ENCODE measurements at places on chromosomes 7 and 10.

DNA sequence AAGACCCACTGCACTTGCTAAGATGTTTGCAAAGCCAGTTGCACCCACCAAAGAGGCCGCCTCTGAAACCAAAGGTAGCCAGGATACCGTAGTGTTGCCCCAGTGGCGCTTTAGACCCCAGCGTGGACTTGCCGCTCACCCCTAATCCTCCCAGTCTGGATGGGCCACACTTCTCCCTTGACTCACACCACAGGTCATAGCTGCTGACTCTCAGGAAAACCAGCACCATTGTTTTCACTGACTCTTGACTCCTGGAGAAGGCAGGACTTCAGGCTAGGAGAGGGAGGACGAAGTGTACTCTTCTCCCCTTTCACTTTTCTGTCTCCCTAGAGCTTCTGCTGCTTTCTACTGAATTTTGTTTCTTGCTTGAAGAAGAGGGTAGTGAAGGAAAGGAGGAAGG lies 22.3 kb downstream of the RAB19 start:
- no peak for DNase-seq

DNA sequence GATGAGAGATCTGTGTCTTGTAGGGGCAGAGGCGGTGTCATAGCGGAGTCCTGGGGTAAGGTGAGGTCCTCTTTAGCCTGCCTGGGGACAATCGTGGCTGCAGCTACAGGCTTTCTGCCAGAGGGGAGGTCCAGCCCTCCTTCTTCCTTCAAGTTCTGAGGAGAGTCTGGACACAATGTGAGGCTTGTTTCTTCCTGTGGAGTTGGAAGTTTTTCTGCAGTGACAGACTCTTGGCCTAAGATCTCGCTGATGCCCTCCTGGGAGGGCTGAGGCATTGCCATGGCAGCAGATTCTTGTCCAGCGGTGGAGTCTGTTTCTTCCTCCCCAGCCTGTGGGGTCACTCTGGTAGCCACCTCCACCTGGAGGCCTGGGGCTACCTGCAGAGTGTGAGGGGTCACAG lies 4.4 kb downstream of the NACAD start:
- DNase-seq, result no peak

- DNase-seq, result no peak
Measured at GRCh38 chr10:76268530-76268929, 837.1 kb downstream of the LRMDA start.

DNA sequence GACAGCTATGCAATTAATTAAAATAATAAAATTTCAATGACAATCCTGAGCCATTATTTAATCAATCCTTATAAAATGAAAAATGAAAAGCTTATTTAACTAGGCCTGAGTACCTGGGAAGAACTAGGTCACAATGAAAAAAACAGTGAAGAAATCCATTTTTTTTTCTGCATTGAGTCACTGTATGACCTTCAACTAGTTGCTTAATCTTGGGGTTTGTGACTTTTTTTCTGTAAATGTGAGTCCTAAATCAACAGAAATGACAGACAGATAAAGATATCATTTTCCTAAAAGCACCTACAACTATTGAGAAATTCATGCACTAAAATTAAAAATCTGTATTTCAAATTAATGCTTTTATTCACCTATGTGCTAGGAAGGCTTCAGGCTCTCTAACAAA lies 96.8 kb downstream of the TMEM26 start:
- DNase-seq, result peak; percentile 14

DNA sequence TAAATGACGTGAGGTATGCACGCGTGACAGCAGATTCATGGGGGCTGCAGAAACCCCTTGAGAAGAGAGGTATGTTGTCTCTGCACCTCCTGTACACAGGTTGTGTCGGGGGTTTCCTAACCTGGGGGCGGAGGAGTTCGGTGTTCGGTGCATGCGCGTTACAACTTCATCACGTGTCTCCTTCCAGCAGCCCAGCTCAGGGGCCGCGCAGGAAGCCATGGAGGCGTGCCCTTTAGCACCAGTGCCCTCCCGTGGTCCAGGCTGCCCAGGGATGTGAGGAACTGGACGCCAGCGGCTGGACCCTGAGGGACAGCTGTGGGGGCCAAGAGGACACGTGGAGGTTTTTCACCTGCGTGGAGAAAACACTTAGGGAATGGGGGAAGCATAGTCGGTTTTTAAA lies 186.4 kb downstream of the EBF3 start:
- no peak for DNase-seq

DNA sequence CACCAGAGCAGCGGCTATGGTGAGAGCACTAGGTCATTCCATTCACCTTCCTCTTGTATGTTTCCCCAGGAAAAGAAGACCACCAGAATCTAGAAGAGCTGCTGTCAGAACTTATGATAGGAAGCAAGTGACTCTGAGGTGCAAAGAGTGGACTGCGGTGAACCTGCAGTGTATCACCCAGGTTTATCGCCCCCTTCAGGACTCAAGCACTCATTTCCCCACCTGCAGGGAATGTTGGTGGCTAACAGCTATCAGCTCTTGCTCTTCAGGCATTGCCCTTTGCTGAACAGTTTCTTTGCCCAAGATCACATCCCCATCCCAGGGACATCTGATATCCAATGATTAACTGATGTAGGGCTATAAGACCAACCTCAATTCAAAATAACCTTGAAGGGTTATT lies 66.3 kb upstream of the IL6 start:
- no peak for DNase-seq

GRCh38 chr7:155724327-155725005 lies 80.0 kb downstream of the RBM33 start:
- DNase-seq, result no peak

DNA sequence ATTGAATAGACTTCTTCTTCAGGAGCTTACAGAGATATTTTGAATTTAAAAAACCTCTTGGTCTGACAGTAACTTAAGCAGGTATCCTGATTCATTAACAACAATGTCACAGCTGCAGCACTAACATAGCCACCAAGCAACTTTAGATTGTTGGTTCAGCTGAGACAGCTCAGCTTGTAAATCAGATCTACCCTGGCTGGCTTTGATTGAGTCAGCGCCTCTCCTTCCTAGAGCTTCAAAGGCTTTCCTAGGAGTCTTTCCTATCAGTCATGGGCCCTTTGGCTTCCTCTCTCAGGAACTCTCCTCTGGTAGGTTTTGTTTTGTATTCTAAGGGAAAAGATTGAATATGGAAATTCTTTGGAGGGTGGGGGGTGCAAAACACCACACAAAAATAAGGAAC lies 70.7 kb upstream of the STEAP4 start:
- DNase-seq, result no peak

- DNase-seq, result no peak
Measured at GRCh38 chr10:110613996-110614495, 30.1 kb upstream of the RBM20 start.

DNA sequence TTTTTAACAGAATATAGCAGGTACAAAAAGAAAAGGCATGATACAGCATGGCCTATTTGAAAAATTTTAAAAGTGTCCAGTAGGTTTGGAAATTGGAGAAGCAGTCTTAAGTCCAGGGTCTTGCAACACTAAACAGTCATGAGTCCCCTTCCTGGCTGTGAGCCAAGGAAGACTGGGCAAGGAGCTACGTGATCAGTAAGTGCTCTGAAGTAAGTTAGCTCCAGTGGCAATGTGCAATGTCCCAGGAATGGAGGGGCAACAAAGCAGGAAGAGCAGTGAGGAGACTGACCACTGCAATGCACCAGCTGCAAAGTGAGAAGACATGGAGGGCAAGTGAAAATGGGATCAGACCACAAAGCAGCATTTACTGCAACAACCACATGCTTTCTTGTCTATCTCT lies 72.9 kb upstream of the GRID1 start:
- DNase-seq, result peak; percentile 91

GRCh38 chr10:100245484-100246220 lies 16.3 kb upstream of the CHUK start:
- DNase-seq, result no peak

- no peak for DNase-seq
Measured at GRCh38 chr7:157401567-157402387, 65.0 kb downstream of the DNAJB6 start.

- no peak for DNase-seq
Measured at GRCh38 chr10:12443026-12443425, 93.7 kb downstream of the CAMK1D start.

- DNase-seq, result no peak
Measured at GRCh38 chr7:98399890-98400541, 874 bp downstream of the BAIAP2L1 start.

DNA sequence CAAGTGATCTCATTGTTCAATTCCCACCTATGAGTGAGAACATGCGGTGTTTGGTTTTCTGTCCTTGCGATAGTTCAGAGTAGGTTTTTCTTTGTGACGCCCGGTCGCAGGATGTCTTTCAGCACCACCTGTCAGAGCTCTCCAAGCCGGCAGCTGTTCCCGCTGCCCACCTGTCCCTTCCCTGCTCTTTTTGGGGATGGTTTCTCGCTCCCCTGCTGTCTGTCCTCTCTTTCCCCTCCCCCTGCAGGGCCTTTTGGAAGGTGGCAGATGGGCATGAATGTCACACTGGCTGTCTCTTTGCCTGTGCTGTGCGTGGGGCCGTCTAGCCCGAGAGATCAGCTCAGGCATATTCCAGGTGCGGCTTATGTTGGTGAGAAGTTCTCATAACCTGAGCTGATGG lies 137.0 kb downstream of the GRK5 start:
- DNase-seq, result no peak

GRCh38 chr7:12085516-12085915 lies 125.6 kb upstream of the TMEM106B start:
- no peak for DNase-seq

DNA sequence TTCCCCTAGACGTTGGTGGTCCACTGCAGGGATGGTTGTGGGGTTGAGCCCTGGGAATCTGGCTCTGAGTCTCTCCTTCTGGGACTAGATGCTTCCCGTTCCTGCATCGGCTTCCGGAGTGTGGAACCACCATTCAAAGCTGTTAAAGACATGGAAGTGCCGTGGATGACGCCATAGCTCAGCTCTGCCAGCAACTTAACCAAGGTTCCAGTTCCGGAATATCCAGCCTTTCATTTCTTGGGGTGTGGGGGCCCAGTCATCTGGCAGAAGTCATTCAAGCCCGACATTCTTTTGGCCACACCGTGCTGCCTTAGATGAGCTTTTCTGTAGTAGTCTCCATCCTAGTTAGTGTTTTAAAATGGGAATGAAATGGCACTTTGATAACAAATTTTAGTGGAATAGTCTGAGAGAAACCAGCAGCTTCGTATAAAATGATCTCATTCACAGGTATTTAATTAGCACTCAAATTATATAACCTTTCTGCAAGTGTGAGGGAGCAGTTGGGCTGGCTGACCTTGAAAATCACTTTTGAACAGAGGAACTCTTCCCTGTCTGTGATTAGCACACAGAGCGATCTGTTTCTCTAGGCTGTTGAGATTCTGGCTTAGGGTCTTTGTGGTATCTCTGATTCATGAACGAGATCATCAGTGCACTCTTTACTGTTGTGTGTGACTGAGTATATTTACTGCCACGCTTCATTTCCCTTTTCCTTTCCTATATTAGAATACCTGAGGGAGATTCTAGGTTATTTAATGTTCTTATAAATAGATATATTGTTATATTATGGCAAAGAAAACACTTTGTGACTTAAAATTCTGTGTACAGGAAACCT lies 19.9 kb downstream of the LMTK2 start:
- DNase-seq, result no peak

GRCh38 chr10:116741391-116742351 lies 695 bp downstream of the HSPA12A start:
- DNase-seq, result no peak

GRCh38 chr7:105619590-105619989 lies 38.3 kb upstream of the EFCAB10 start:
- no peak for DNase-seq

DNA sequence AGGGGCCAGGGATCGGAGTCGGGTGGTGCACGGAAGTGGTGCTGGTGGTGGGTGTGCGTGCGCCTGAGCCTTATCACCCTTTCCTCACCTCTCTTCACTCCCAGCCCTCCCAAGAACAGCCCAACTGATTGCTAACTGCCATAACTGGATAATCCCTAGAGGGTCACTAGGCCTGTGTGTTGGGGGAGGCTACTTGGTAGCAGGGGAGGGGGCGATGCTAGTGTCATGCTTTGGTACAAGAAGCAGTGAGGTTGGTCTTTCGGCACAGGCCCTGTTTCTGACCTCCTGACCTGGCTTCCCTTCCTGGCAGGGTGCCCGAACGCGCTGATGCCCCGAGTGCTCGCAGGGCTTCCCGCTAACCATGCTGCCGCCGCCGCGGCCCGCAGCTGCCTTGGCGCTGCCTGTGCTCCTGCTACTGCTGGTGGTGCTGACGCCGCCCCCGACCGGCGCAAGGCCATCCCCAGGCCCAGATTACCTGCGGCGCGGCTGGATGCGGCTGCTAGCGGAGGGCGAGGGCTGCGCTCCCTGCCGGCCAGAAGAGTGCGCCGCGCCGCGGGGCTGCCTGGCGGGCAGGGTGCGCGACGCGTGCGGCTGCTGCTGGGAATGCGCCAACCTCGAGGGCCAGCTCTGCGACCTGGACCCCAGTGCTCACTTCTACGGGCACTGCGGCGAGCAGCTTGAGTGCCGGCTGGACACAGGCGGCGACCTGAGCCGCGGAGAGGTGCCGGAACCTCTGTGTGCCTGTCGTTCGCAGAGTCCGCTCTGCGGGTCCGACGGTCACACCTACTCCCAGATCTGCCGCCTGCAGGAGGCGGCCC lies 652 bp downstream of the KAZALD1 start:
- DNase-seq, result no peak

- DNase-seq, result peak; percentile 56
Measured at GRCh38 chr10:24238519-24239247, 29.7 kb downstream of the KIAA1217 start.

DNA sequence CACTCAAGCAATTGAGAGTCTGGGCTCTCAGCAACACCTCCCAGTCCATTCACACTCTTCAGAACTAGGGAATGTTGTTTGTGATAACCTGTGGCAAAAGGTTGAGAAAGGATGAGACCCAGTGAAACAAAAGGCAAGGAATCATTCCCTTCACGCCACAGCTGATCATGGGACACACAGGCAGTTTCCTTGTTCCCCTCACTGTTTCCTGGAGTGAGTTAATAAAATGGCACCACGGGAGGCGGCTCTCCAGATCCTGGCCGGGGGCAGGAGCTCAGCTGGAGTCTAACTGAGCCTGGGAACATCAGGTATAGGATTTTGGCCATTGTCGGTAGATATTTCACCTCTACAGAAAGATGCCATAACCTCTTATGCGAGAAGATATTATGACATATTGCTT lies 107.3 kb upstream of the FAM171A1 start:
- no peak for DNase-seq
